ENCODE measurements at places on chromosomes 1 and 21. TPM values are rescaled to one million over a fixed set of nuclear protein-coding genes. Genes with fewer than 3 reads are reported as not detected.
A peak's percentile ranks its signal among the peaks of the same experiment; 100 is the strongest.

VANGL2 gene
- 6.5 TPM for total RNA-seq

SPRR2A gene
- total RNA-seq = not detected

B3GALT5 gene
- total RNA-seq = 48.7 TPM

SHISAL2A gene
- 3.2 TPM for total RNA-seq

PI4KB gene
- 71.4 TPM for total RNA-seq

DNA sequence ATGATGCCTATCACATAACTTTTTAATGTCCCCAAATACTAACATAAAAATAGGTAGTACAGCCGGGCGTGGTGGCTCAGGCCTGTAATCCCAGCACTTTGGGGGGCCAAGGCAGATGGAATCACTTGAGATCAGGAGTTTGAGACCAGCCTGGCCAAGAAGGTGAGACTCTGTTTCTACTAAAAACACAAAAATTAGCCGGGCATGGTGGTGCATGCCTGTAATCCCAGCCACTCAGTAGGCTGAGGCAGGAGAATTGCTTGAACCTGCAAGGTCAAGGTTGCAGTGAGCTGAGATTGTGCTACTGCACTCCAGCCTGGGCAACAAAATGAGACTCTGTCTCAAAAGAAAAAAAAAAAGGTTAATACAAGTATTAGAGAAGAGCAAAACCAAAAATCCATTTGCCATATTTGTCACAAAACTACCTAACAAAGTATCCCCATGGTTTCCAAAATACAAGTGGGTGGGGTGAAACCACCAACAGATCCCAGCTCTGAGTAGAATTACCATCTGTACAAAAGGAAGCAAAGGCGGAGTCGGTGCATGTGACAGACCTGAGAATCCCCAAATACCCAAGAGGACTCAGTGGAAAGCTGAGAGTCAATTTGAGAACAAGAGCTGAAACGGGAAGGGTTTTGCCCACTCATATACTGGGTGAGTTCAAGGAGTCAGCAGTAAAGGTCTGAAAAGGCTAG, 113.2 kb downstream of the TOMM20 start:
- no peak for DNase-seq

GRCh38 chr1:107992347-107992746, 27.4 kb upstream of the VAV3 start:
- DNase-seq = no peak

DNA sequence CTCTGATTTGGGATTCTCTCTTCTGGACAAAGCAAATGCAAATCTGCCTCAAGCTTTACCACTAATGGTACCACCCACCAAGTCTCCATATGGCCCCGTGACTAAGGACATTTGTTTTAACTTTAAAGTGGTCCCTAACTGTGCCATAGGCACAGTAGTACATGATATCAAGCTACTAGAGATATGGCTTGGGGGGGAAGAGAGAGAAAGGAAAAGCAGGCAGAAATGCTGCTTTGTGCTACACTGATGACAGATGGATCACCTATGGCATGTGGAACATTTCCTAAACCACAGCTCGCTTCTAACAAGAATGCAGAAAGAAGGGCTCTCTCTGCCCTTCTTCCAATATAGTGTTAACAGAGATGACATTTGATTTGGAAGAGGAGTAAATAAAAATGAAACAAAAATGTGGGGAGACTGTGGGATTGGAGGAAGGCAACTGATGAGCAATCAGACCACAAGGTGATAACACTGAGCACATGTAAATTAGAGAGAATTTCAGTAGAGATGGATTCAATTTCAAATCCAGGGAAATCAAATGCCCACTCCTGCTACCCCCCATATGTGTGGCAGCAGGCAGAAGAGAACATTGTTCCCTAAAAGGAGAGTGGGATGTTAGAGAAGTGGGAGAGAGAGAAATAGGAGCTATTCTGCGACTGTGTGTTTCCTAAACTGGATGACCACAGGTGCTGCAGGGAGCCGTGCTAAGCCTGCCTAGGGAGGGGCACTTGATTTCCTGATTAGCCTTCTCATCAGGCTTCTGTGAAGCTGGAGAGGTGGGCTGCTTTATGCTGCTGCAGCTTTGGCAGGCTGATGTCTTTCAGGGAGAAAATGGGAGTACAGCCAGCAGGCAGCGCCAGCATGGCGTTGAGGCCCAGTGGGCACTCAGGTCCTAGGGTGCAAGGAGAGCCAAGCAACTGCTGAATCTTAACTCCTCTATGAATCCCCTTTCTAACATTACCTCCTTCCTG, 75.3 kb downstream of the ZNF648 start:
- no peak for DNase-seq

- DNase-seq = no peak
These were observed 11.0 kb downstream of the IBA57 start for GRCh38 chr1:228176461-228177182.

GRCh38 chr1:153728305-153729066, 636 bp downstream of the INTS3 start:
- DNase-seq = no peak

DNA sequence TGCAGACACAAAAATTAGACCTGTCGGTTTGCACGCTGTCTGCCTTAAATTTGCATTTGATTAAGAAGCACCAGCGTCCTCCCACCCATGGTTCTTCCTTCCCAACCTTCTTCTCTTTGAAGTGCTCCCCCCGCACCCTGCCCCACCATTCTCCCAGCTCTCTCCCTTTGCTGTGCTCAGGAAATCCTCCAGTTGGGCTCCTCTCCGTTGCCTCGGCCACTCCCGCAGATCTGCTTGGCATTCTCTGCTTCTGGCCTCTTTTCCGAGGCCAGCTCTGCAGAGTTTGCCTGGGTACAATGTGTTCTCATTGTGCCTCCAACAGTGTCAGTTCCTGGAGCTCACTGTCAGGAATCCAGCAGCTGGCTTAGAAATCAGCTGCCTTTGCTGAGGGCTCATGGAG, 126.1 kb downstream of the NAV1 start:
- no peak for DNase-seq

GRCh38 chr1:63877816-63878215, 104.0 kb downstream of the ROR1 start:
- no peak for DNase-seq

DNA sequence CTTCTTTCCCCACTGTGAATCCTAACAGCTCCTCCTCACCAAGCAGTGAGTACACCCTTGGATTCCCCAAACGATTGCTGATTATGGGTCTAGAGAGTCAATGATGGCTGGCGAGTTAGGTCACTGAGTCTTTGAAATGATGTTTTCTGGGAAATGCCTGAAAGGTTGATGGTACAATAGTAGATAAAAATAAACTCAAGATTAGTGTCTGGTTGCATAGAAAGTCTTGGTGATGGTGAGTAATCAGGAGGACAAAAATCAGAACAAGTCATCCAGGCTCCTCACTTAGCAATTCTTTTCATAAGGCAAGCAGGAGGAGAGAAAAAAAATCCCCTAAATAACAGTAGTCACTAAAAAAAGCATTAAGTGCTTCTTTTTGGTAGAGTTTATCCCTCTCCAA, 22.6 kb downstream of the HLX start:
- no peak for DNase-seq

DNA sequence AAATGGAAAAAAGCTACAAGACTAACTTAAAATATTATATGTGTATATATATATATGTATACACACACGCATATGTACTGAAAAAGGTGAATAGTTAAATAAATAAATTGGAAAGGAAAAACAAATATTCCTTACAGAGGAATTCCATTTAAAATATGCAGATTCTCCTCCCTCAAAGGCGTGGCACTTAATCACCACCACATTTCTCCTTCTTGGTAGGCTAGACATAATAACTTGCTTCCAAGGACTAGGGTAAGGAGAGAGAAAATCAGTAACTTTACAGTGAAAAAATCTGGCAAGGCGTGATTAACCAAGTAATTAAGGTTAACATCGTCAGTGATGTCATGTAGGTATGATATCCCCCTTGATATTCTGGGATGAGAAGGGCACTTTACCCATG, 84.0 kb upstream of the USP25 start:
- no peak for DNase-seq

DNA sequence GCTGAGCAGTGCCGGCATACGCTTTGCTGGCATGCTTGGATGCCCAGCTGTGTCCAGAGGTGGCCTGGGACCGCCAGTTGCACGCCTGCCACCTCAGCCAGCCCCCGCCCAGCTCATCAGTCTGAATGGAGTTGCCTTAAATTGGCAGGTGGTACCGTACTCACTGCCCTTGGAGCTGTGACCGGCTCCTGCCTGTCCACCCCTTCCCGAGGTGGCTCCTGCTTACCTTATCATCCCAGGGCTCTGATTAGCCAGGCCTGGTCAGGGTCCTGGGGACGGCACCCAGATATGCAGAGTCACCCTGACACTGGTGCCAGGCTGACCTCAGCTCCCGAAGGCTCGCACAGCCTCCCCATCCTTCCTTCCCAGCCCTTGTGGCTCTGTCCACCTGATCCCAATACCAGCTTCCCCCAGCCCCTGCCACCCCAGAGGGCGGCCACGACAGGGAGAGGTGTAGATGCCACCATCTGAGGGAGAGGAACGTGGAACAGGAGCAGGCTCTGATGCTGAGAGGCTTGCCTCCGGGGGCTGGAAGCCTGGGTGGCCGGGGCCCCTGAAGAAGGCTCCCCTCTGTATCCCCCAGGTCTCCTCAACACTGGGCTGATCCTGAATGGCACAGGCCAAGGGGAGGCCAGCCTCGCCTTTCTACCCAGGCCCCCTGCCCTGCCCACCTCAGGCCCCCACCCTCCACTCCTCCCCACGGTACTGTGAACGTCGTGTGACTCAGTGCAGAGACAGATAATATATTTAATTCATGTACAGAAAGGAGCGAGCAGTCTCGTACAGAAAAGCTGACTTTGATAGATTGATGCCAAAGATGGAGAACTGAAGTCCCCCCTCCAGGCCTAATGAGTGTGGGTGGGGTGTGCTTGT, 27.8 kb downstream of the CDK18 start:
- DNase-seq = no peak

DNA sequence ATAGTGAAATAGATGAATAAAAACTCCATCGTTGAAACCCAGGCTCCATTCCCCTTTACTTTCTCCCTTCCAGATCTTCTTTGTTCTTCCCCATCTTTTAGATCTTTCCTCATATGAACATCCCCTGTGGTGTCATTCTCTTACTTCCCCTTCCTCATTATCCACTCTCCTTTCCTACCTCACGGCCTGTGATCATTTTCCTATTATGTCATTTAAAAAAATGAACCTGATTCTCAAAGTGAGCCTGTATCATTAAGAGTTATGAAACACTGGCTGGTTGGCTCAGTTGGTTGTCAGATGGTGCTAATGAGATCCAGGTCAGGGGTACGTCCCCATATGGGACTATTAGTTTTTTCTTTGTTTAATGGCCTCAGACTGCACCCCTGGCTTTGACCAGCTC, 38.3 kb downstream of the TCEANC2 start:
- DNase-seq = no peak

DNA sequence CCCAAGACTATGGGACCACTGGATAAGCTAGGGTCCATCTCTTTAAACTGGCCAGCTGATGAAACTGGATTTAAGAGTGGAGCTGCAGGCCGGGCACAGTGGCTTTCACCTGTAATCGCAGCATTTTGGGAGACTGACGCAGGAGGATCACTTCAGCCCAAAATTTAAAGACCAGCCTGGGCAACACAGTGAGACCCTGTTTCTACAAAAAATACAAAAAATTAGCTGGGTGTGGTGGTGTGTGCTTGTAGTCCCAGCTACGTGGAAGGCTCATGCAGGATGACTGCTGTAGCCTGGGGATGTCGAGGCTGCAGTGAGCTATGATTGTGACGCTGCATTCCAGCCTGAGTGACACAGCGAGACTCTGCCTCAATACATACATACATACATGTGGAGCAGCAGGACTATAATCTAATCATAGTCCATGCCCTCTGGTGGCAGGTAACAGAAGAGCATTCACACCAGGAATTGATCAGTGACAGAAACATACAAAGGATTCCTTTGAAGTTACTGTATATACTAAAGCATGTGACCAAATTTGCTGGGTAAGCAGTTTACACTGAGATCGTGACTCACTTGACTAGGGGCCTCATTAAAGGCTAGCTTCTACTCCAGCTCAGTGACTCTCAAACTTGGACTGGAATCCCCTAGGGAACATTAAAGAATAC, 101.5 kb upstream of the SLFNL1 start:
- peak; percentile 61 for DNase-seq

GRCh38 chr1:89974256-89974655, 20.7 kb upstream of the ZNF326 start:
- DNase-seq = no peak

DNA sequence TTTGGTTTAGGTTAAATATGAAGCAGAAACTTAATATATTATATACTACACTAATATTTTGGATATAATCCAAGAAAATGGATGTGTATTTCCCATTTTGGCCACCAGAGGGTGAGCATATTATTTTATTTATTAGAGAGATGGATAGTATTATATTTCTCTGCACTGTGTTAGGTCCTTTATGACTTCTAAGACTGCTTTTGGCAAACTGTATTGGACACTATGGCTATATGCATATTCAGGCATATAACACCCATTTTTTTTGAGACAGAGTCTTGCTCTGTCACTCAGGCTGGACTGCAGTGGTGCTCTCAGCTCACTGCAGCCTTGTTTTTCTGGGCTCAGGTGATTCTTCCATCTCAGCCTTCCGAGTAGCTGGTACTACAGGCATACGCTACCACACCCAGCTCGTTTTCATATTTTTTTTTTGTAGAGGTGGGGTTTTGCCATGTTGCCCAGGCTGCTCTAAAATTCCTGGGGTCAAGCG, 17.8 kb upstream of the PGM1 start:
- no peak for DNase-seq

DNA sequence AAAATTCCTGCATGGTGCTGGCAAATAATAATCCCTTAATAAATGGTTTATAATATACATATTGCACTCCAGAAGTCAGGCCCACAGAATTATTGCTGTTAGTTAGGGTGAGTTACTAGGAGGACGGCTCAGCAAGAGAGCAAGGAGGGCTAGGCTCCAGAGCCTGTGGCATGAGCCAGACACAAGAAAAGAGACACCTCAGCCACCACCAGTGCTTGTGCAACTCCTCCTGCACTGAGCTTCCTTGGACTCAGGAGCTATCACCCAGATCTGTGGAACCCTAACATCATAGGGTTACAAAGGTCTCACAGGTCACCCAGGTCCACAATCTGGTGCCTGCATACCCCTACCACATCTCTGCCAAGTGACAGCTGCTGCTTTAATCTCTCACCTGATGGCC, 12.8 kb upstream of the LRRC8D start:
- DNase-seq = no peak

GRCh38 chr1:64875101-64875500, 91.2 kb downstream of the JAK1 start:
- no peak for DNase-seq

GRCh38 chr21:46158666-46159300, 3.4 kb upstream of the FTCD start:
- DNase-seq = no peak

DNA sequence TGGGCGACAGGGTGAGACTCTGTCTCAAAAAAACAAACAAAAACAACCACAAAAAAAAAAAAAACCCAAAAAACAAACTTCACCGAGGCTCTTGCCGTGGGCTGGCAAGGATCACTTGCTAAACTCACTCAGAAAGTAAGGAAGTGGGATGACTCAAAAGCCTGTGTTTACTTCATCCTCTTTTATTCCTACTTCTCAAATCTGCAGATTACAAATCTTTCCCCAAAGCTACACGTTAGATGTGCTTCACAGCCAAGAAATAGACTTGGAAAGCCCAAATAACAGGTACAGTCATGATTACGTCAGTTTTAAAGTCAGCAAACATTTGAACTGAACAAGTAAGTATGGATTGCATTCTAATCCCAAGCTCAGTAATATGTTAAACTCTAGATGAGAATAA, 359.3 kb downstream of the ADGRL2 start:
- no peak for DNase-seq

Data from mucosa of gallbladder (tissue), 1 donor.